ENCODE measurements at places on chromosomes 4 and X.

- no peak for DNase-seq
These were observed 42.9 kb downstream of the SMAD1 start for GRCh38 chr4:145524552-145524951.

DNA sequence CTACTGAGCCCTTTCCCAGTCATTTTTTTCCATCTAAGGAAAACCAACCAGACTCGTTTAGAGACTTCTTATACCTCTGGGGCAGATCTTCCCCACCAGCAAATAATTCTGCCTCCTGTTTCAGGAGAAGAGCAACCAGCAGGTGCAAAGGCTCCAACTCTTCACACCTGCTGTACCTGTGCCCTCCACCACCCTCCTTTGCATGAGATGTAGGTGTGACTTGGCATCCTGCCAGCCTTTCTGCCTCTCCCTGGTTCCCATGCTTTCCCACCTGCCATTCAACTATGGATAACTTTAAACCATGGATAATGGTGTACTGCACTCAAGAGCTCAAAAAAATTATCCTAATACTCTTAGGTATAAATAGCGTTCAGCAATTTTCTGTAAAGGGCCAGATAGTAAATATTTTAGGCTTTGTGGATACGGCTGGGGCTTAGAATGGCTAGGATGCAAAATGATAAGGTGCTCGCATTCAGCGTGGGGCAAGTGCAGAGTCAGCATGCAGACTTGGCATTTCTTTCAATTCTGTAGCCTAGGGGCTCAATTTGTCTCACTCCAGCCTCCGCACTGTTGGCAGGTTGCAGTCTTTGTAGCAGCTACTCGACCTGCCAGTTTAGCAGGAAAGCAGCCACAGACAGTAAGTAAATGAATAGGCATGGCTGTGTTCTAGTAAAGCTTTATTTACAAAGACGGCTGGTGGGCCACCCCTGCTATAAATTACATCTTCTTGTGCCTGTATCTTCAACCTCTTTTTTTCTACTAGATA, 79.8 kb downstream of the HCCS start:
- DNase-seq: no peak

DNA sequence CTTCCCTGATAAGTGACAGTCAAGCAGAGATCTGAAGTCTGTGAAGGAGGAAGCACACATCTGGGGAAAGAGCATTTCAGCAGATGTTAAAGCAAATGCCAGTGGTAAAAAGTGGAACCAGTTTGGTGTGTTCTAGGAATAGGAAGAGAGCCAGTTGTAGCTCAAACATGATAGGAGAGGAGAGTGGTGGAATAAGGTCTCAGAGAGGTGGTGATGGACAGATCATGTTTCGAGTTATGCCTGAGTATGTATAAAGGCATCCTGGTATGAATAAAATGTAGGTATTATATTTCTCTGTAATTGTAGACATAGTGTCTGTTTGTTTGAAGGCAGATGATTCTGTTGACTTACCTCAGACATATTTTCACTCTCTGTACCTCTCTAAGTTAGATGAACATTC, 89.1 kb downstream of the LARP7 start:
- DNase-seq: no peak

- DNase-seq: no peak
These were observed 308.7 kb upstream of the FAM241A start for GRCh38 chr4:111836601-111837000.

DNA sequence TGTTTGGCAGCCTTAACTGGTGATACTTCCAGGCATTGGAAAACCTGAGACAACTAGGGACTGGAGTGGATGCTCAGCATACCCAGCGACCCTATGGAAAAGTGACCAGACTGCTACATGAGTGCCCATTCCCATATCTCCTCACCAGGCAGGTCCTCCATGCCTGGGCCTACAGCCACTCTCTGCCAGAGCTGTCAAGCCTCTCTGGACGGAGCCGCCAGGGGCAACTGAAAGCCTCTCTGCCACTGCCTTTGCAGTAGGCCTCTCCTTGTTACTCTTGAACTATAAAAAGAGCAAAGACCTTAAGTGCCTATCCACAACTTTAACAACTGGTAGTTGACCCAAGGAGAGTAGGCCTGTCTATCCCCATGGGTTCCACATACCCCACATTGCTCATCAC, 20.2 kb upstream of the FAAH2 start:
- DNase-seq: no peak

- DNase-seq: no peak
These were observed 15.2 kb downstream of the CCDC149 start for GRCh38 chr4:24897639-24898038.

- DNase-seq: no peak
These were observed 23.0 kb downstream of the GPR174 start for GRCh38 chrX:79167462-79167861.

- DNase-seq: no peak
These were observed 73.1 kb downstream of the AREG start for GRCh38 chr4:74517996-74518395.

All from activated CD4-positive, CD25-positive, alpha-beta regulatory T cell treated with anti-CD3 and anti-CD28 coated beads, Interleukin-2, amount 50 U/mL, for 72 hours (primary cell).